Ascending aorta (tissue), 2 donors: ENCODE measurements at places on chromosomes 1 and 21.

GRCh38 chr1:119986007-119986497, 83.4 kb downstream of the NOTCH2 start:
- DNase-seq, result no peak

DNA sequence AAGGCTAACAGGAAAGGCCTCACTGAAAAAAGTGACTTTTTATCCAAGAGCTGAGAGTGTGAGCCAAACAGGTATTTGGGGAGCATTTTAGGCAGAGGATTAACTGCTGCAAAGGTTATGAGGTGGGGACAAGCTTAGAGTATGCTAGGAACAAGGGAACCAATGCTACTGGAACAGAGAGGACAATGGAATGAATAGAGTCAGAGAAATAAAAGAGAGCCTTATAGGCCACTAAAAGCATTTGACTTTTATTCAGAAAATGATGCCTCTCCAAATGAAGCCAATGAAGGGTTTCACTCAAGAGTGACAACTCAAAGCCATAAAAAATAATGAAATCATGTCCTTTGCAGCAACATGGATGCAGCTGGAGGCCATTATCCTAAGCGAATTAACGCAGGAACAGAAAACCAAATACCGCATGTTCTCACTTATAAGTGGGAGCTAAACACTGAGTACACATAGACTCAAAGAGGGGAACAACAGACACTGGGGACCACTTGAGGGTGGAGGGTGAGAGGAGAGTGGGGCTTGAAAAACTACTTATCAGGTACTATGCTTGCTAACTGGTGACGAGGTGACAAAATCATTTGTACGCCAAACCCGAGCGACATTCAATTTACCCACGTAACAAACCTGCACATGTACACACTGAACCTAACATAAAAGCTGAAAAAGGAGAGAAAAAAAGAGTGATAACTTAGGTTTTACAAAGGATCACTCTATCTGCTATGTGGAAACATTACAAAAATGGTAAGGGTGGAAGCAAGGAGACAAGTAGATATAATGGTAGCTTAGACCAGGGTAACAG, 11.1 kb downstream of the PTP4A2 start:
- DNase-seq, result no peak

GRCh38 chr1:223307544-223307943, 56.4 kb downstream of the SUSD4 start:
- no peak for DNase-seq

GRCh38 chr1:233730809-233731208, 116.9 kb downstream of the KCNK1 start:
- no peak for DNase-seq
